Activated T-cell treated with anti-CD3 and anti-CD28 coated beads, Interleukin-2, amount 50 U/mL, for 48 hours (primary cell): ENCODE measurements at places on chromosomes 2 and 18.

- no peak for DNase-seq
These were observed 313.4 kb downstream of the LPIN1 start for GRCh38 chr2:12059616-12060441.

- DNase-seq, result peak; percentile 59
These were observed 83.3 kb downstream of the ICOS start for GRCh38 chr2:204019572-204020501.

DNA sequence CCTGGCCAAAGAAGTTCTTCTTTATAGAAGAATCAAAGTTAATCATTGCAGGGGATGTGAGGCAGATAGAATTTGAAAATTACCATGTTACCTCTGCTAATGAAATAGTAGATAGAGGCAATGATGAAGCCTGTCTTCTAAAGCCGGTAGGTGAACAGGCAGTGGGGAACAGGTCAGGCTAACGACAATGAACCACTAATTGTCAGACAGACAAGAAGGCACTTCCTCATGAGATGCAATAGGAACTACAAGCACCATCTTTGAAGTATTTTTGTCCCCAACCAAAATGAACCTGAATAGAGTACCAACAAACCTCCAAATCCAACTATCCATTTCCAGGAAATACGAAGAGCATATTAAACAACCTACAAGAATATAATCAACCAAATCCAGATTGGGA, 41.6 kb upstream of the RAB31 start:
- DNase-seq, result no peak

GRCh38 chr2:159939946-159940345, 122.5 kb downstream of the PLA2R1 start:
- no peak for DNase-seq

GRCh38 chr2:84970210-84970867, 622 bp upstream of the KCMF1 start:
- DNase-seq, result peak; percentile 79

GRCh38 chr2:166361351-166362153, 14.2 kb downstream of the SCN9A start:
- no peak for DNase-seq

- DNase-seq, result no peak
These were observed 21.5 kb upstream of the TMEM87B start for GRCh38 chr2:112033600-112033999.

GRCh38 chr18:65587491-65587890, 163.3 kb upstream of the CDH7 start:
- DNase-seq, result no peak
